Smooth muscle cell of the pulmonary artery (primary cell): ENCODE measurements at places on chromosomes 4 and X. TPM values are rescaled to one million over a fixed set of nuclear protein-coding genes. Genes with fewer than 3 reads are reported as not detected.

Gene TCEAL3
- 11.1 and 16.3 TPM in 2 replicates for total RNA-seq

Gene SPANXB1
- not detected in 2 replicates for total RNA-seq

Gene TMEM154
- 0.33 and 1.7 TPM in 2 replicates for total RNA-seq

Gene TLR3
- total RNA-seq, result 3.1 and 8.1 TPM in 2 replicates

Gene DDX53
- not detected in 2 replicates for total RNA-seq

Gene ETDA
- not detected in 2 replicates for total RNA-seq

Gene GPR78
- total RNA-seq, result 0.03 and 0.78 TPM in 2 replicates

Gene ATP10D
- total RNA-seq, result 46.6 and 84.5 TPM in 2 replicates

Gene RENBP
- 7.6 and 8.9 TPM in 2 replicates for total RNA-seq

Gene ZCCHC13
- total RNA-seq, result not detected in 2 replicates

Gene GUCY1A1
- 0.69 and 3.2 TPM in 2 replicates for total RNA-seq

Gene CXorf38
- total RNA-seq, result 7.5 TPM in 2 replicates

Gene MEPE
- not detected in 2 replicates for total RNA-seq

Gene DCAF4L1
- 0.13 TPM in 2 replicates for total RNA-seq

Gene BGN
- total RNA-seq, result 369 and 546 TPM in 2 replicates

Gene TEX13B
- not detected in 2 replicates for total RNA-seq

Gene ATP2B3
- total RNA-seq, result 0.07 and 0.20 TPM in 2 replicates

Gene GSTCD
- total RNA-seq, result 8.3 and 9.4 TPM in 2 replicates

Gene SPANXC
- not detected in 2 replicates for total RNA-seq

Gene FGF13
- 0.13 and 0.86 TPM in 2 replicates for total RNA-seq

Gene HTN3
- not detected in 2 replicates for total RNA-seq

Gene SASH3
- not detected in 2 replicates for total RNA-seq

Gene ATOH1
- total RNA-seq, result not detected in 2 replicates

Gene ANAPC4
- total RNA-seq, result 18.4 and 26.5 TPM in 2 replicates

Gene F8A1
- total RNA-seq, result 4.8 and 6.7 TPM in 2 replicates

Gene ARHGEF9
- 16.1 and 16.2 TPM in 2 replicates for total RNA-seq

Gene YIPF7
- total RNA-seq, result 0.13 TPM in 1 of 2 replicates, not detected in the other

Gene RBM47
- total RNA-seq, result 0.26 and 0.56 TPM in 2 replicates

Gene TMSB15C
- total RNA-seq, result 1.3 and 1.7 TPM in 2 replicates

Gene IDS
- 105 and 160 TPM in 2 replicates for total RNA-seq

Gene ATP1B4
- not detected in 2 replicates for total RNA-seq

Gene ARMCX1
- total RNA-seq, result 40.6 and 51.0 TPM in 2 replicates

Gene PAGE2B
- total RNA-seq, result not detected in 2 replicates

Gene PRSS12
- total RNA-seq, result 13.1 and 16.6 TPM in 2 replicates

Gene FHIP1A
- total RNA-seq, result 0.07 and 0.66 TPM in 2 replicates

Gene SGMS2
- total RNA-seq, result 174 and 197 TPM in 2 replicates

Gene PAGE5
- not detected in 2 replicates for total RNA-seq

Gene NLGN3
- 0.26 and 0.39 TPM in 2 replicates for total RNA-seq

Gene GAB3
- 2.7 and 5.4 TPM in 2 replicates for total RNA-seq

Gene USP51
- total RNA-seq, result 1.3 and 2.3 TPM in 2 replicates

Gene DIAPH2
- 18.2 and 22.8 TPM in 2 replicates for total RNA-seq

Gene CABS1
- total RNA-seq, result not detected in 2 replicates

Gene TMPRSS11B
- not detected in 2 replicates for total RNA-seq

Gene MAMLD1
- total RNA-seq, result 1.1 and 2.6 TPM in 2 replicates

Gene RRH
- total RNA-seq, result not detected in 2 replicates

Gene TCEAL7
- total RNA-seq, result 19.9 and 31.7 TPM in 2 replicates

Gene PNPLA4
- total RNA-seq, result 3.9 and 8.6 TPM in 2 replicates

Gene MAGEA10
- total RNA-seq, result not detected in 2 replicates

Gene ADH1B
- total RNA-seq, result 22.1 and 685 TPM in 2 replicates

Gene KIT
- total RNA-seq, result 1.2 and 2.7 TPM in 2 replicates

Gene TMEM164
- total RNA-seq, result 19.9 and 25.6 TPM in 2 replicates

Gene GYPA
- total RNA-seq, result not detected in 2 replicates

Gene ADRA2C
- 0.40 and 0.72 TPM in 2 replicates for total RNA-seq

Gene CCSER1
- total RNA-seq, result 0.03 and 0.20 TPM in 2 replicates
